ENCODE measurements at places on chromosomes 5 and 9.

DNA sequence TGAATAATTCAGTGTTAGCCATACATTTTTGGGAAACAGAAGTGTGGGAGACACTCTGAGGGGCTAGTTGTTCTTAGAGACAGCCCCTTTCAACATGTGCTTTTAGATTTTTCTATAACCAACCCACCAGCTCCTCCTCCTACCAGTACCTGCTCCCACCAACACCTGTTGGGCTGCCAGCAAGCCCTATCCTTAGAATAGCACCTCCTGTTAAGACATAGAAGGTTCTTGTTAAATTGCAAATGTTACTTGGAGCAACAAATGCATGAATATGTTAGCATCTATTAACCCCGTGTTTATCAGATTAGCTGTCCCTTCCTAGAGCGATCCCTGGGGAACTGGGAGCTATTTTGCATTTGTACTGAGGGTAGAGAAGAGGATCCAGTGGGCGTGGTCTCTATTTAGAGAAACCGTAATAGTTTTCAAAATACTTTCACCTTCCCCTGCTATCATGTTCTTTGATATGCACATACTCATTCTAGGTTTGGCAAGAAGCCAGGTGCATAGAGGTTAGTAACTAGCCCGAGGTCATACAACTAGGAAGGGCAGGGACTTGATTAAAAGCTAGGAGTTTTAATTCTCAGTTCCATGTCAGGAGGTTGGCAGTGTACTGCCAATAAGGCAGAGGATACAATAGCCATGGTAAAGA lies 334.4 kb downstream of the KCTD16 start:
- no peak for DNase-seq

GRCh38 chr5:145324767-145325479 lies 510.2 kb downstream of the PRELID2 start:
- DNase-seq = no peak

- DNase-seq = no peak
These were observed 9.0 kb downstream of the IL33 start for GRCh38 chr9:6224393-6225154.

GRCh38 chr5:96706433-96707111 lies 44.4 kb downstream of the CAST start:
- no peak for DNase-seq

- DNase-seq = no peak
These were observed 124.7 kb downstream of the WNK2 start for GRCh38 chr9:93308676-93309075.

GRCh38 chr5:16791036-16791705 lies 144.9 kb downstream of the MYO10 start:
- no peak for DNase-seq

DNA sequence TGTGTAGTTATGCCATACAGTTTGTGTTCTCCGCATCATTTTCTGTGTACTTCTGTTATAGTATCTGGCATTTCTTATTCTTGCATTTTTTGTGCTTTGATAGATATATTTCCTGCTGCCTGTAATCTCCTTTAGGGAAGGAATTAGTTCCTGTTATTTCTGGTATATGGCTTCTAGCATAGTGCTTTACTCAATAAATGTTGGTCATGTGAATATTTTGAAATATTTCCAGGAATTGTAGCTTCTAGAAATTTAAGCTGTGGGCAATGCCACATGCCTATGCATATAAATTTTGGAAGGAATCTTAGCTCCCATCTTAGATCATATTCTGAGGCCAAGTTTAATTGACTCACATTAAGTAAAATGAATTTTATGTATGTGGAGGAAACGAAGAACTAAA lies 11.5 kb upstream of the PRRC1 start:
- no peak for DNase-seq

DNA sequence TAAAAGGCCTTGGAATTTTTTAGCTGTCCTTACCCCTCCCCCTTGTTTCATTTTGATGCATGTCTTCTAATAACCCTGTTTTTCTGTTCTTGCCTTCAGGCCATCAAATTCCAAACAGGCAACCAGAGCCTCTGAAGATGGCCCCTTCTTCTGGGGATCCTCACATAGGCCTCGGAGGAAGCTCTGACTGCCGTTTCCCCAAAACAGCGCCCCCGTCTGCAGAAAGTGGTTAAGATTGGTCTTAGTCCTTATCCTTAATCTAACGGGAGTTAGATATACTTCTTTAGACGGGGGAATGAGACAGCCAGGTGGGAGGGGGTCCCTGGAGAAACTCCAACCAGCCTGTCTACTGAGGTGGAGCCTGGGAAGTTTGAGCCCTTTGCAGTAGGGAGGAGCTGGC lies 226.3 kb upstream of the ZNF608 start:
- no peak for DNase-seq

GRCh38 chr5:179380211-179381035 lies 35.2 kb upstream of the ADAMTS2 start:
- DNase-seq = no peak

- no peak for DNase-seq
These were observed 76.7 kb downstream of the SVEP1 start for GRCh38 chr9:110502842-110503241.

- no peak for DNase-seq
These were observed 16.6 kb downstream of the PTGR1 start for GRCh38 chr9:111582888-111583287.

DNA sequence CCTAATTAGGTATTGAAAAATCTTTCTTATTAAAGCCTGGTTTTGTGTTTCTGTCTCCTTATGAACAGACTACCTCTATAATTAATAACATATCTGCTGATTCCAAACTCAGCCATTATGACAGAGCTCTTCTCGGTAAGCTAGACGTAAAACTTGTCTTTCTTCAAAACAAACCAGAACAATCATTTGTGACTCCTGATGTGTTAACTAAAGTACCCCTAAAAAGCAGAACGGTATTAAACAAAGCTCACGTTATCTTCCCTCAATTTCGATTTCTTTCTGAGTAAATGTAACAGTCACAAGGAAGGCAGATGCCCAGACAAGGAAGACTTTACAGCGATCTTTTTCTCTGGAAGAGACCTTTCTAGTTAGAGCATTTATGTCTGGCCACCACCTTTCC lies 1.8 kb downstream of the SEMA5A start:
- DNase-seq = no peak

DNA sequence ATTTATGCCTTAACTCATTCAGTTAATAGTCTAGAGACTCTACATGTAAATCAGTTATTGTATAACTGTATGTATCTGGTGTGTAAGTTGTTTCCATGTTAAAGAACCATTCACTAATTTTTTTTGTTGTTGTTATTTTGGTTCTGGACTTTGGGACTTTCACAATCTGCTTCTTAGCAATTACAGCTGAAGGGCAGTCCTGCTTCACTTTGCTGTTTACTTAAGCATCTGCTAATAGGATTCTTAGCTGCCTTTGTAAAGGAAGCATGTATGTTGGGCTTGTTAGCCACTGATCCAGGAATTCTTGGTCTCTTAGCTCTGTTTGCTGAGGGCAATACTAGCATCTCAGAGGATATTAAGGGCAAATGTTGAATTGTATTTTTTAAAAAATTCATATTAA lies 97.0 kb downstream of the FOCAD start:
- DNase-seq = no peak

DNA sequence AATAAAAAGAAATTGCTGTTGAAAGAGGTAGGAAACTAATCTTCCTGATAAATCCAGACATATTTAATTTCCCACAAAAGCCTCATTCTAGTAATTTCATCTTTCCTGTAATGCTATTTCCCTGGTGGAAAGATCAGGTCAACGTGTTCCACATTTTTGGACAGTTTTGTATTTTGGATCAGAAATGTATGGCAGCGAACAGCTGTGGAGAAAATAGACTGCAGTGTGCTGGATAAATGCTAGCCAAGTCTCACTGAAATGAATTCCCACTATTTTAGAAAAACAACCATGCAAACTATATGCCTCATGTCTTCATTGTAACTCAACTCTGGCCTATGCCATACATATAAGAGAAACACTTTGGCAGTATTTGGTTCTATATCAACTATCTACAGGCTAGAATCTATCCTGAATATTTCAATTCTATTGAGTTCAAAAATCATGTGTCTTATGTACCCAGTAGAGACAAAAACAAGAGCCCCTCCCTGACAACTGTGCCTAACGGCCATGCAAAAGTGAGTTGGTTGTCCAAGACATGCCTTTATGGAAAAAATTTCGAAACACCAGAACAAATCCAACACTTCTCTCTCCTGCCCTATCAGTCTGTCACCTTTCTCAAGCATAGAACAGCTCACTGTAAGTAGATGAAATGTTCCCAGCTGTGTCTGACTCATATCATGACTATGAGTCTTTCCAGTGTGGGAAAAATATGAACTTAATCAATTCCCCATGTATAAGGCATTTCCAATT lies 191.3 kb upstream of the NREP start:
- no peak for DNase-seq

All from Peyer's patch (tissue), 4 donors.